Epithelial cell of proximal tubule (primary cell): ENCODE measurements at places on chromosomes 3 and 15.

DNA sequence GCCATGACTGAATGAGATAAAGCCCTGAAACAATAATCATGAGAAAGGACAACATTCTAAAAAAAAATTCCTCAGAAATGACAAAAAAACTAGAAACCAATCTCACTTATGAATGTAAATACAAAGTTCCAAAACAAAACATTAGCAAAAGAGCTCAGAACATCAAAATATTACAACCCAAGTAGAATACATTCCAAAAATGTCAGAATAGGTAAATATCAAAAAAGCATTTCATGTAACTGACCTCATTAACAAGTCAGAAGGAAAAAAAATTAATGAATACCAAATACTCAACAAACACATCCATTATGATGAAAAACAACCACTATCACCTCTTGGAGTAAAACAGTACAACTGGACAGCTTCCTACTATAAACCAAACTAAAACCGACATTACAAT is 93.1 kb downstream of the DLG1 start:
- DNase-seq = no peak

DNA sequence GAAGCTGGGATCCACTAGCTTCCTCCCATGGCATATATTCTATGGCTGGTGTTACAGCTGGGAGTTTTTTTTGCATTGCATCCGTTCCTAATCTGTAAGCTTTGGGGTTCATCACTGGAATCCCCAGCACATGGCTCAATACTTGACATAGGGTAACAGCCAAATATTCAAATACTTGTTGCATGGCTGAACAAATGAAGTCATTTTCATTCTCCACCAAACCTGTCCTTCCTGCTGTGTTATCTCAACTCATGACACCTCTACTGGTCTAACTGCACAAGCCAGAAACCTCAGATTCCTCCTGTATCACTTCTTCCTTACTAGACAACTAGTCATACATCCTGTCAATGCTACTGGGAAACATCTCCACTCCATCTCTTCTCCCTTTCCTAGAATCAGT is 43.4 kb downstream of the ST3GAL6 start:
- no peak for DNase-seq

DNA sequence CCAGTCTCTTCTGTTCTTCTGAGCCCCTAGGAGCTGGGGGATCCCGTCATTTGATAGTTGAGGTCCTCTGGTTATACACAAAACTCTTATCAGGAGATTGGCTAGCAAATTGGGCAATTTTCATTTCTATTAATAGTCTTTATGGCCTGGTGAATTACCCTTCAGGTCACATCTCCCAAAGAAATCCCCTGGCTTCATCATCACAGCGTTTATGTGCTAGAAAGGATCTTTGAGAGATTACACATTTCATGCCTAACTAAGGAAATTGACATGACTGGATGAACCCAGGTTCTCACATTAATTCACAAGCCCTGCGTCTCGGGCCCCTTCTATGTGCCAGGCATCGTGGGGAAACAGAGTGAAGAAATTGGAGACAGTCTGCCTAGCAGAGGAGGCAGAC is 227.4 kb upstream of the PROK2 start:
- DNase-seq = no peak

GRCh38 chr3:49872801-49873281 is 3.1 kb upstream of the CAMKV start:
- peak; percentile 10 for DNase-seq

DNA sequence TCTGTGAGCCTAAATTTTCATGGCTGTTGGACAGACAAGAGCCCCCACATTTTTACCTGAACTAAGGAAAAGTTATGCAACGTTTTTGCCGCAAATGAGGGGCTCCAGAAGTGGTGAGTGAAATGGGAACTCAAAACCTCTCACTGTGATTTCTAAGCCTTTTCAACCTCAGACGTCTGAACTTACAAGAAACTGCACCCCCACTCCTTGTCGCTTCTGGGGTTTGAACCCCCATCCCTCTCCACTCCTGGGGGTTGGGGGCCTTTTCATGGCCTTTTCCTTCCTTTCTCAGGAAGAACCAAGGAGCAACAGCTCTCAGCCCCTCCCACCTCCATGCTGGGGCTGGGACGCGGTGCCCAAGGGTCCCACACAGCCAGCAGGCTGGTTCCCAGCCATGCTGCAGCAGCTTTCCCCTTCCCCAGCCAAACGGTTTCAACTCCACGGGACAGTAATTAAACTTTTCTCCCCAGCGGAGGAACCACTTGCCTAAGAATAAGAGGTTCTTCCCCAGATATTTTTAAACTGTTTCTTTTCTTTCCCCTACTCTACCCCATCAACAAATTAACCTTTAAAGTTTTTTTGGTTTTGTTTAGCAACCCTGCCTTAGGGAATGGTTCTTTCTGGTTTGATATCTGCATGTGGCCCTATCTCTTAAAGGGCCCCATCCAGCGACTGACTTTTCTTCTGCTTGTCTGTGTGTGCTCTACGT is 387.6 kb upstream of the CBLB start:
- DNase-seq = no peak

- DNase-seq = no peak
Measured at GRCh38 chr15:35139822-35140221, 54.7 kb upstream of the NANOGP8 start.

GRCh38 chr15:66646799-66647198 is 55.2 kb upstream of the SMAD6 start:
- no peak for DNase-seq

GRCh38 chr15:80070840-80071239 is 11.4 kb downstream of the ZFAND6 start:
- no peak for DNase-seq

DNA sequence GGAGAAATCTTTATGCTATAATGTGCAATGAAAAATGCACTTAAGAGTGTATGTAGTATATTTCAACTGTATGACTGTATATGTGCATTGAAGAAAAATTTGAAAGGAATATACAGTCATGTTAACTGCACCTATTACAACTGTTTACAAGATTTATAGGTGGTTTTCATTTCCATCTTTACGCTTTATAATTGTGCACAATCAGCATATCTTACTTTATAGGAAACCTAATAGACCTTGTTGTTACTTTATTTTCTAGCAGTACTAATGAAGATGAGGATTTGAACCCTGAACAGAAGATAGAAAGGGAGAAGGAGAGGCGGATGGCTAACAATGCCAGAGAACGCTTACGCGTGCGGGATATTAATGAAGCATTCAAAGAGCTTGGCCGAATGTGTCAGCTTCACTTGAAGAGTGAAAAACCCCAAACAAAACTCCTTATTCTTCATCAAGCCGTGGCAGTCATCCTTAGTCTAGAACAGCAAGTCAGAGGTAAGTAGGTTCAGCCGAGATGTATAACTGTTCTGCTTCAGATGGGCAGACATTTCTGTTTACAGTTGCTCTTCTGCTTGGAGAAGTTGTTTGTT is 103.4 kb upstream of the CGNL1 start:
- no peak for DNase-seq

GRCh38 chr15:28004143-28005003 is 94.7 kb downstream of the OCA2 start:
- no peak for DNase-seq

- peak; percentile 99 for DNase-seq
Measured at GRCh38 chr3:194112120-194113106, 23.5 kb upstream of the HES1 start.

DNA sequence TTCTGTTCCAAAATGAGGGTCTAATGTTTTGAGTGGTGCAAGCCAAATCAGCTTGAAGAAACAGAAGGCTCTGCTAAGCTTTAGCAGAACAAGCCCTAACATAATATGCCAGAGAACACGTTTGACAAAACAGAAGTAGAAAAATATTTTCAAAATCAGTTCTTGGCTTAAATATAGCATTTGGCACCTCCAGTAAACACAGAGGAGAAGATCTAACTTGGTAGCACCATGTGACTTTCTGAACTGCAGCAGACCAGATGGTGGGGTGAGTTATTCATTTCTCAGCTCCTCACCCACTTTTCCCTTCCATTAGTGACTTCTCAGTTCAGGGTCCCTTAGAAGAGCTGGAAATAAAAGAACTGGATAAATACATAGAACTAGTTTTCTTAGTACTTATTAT is 395.8 kb downstream of the MAGI1 start:
- DNase-seq = no peak

- DNase-seq = peak; percentile 4
Measured at GRCh38 chr15:94844538-94845389, 613.4 kb downstream of the MCTP2 start.

GRCh38 chr3:173397161-173398110 is at the start of gene NLGN1:
TSS of gene NLGN1 (plus strand) at chr3:173397744.
- DNase-seq = no peak

- no peak for DNase-seq
Measured at GRCh38 chr15:82186719-82187406, 75.7 kb downstream of the EFL1 start.

- no peak for DNase-seq
Measured at GRCh38 chr3:155631323-155632019, 113.4 kb downstream of the PLCH1 start.

GRCh38 chr3:114144909-114145688 is 33.8 kb downstream of the DRD3 start:
- DNase-seq = peak; percentile 39

GRCh38 chr3:148400754-148401153 is 296.9 kb upstream of the AGTR1 start:
- no peak for DNase-seq

DNA sequence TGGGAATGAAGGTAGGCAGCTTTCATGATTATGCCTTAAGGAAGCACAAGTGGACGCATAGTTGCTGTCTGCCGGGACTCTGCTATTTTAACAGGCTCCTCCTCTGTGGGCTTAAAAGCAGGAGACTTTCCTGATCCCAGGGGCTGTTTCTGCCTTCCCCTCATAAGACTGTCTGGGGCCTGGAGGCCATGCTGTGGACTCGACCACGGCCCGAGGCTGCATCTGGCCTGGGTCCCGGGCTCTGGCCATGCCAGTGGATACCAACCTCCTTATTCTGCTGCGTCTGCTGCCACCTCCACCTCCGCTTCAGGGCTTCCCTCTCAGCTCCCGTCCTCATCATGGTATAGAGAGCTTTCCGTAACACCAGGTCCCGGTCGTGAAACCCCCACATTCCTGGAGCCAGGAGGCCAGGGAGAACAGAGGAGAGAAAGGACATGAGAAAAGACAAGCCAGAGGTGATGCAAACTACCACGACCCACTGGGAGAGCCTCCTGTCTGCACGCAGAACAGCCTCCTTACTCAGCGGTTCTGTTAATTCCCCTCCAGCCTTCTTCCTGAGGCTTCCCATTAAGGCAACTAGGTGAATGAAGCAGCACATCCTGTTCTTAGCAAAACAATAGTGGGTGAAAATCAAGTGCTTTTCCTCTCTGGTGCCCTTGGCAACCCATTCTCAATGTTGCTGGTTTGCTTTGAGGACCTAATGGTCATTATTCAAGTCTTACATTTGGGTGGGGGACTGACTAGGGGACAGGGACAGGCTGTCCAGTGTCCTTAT is 200.5 kb downstream of the KLF13 start:
- no peak for DNase-seq

DNA sequence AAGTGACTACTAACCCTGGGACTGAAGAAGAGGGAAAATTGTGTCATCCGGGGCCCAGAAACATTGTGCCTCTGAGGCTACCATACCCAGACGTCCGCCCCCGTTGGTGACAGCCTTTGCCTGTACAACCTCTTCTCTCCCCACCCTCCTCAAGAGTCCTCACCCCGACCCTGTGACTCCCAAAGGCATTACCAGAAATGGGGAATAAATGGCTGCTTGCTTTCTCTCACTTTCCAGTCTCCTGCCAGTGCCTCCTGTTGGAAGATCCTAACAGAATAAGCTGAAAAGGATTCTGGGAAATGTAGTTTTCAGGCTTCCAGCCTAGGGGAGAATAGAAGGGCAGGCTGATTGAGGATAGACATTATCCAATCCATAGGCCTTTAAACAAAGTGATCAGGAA is 30.8 kb upstream of the SLC25A36 start:
- no peak for DNase-seq

GRCh38 chr15:90015749-90016148 is 14.6 kb downstream of the ZNF710 start:
- no peak for DNase-seq

- no peak for DNase-seq
Measured at GRCh38 chr3:100419406-100419805, 18.1 kb downstream of the LNP1 start.

DNA sequence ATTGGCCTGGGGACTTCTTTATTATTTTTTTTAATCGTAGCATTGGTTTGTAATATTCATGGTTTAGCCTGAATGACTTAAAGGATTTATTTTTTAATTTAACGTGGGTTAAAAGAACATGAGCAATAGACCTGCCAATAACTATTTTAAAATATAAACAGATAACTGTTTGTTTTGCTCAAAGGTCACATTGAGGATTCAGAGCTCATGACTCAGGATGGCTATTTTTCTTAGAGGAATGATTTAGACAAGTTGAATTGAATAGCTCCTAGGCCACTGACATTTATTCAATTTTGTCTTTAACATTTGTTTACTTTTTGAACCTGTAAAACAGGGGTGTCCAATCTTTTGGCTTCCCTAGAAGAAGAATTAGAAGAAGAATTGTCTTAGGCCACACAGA is 68.5 kb downstream of the ITPR1 start:
- no peak for DNase-seq

DNA sequence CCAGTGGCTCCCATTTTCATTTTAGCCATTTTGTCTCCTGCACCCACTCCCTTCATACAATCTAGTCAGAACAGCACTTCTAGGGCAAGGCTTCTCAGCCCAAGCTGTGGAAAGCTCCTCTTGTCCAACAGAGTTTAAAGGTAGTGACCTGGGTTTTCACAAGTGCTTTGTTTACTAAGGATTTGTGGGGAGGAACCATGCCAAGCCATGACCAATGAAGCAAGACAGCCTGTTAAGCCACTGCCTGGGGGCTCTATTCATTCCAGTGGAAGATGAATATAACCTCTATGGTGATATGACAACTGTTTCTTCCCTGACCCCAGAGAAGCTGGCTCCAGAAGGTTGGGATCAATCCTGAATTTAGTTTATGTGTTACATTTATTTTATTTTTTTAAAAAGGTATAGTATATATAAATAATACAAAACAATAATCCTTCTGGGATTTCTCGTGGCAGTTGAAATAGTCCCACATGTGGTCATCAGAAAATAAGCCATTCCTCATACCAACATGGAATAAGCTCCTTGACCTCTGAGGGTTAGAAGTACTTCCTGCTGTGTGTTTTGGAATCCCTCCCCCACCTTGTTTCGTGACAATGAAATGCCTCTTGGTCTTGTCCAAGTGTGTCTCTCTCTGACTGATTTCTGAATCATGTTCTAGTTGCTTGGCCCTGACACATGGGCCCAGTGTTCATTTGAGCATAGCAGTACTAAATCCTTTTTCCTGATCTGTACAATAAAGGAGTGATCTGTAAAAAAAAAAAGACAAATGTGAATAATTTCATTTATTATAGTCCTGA is 13.3 kb upstream of the THUMPD3 start:
- DNase-seq = peak; percentile 83

DNA sequence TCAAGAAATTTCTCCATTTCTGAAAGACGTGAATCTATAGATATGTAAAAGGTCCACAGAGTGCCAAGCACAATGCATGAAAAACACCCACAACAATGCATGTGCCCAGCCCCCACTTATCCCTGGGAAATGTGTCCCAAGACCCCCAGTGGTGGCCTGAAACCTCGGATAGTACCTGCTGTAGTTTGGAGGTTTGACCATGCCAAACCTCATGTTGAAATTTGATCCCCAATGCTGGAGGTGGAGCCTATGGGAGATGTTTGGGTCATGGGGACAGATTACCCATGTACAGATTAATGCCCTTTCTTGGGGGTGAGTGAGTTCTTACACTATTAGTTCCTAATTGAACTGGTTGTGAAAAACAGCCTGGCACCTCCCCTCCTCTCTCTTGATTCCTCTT is 21.4 kb upstream of the MYZAP start:
- no peak for DNase-seq
